ENCODE measurements at places on chromosomes 5 and 9.

- no peak for DNase-seq
Measured at GRCh38 chr5:57067597-57067924, 106.3 kb upstream of the GPBP1 start.

GRCh38 chr5:66708368-66708767 is 112.2 kb downstream of the MAST4 start:
- no peak for DNase-seq

GRCh38 chr9:117704024-117704575 is at the start of gene TLR4:
TLR4 (plus strand) TSS chr9:117704403; CDS start chr9:117704473, 70 bp downstream.
- peak; percentile 47 for DNase-seq

DNA sequence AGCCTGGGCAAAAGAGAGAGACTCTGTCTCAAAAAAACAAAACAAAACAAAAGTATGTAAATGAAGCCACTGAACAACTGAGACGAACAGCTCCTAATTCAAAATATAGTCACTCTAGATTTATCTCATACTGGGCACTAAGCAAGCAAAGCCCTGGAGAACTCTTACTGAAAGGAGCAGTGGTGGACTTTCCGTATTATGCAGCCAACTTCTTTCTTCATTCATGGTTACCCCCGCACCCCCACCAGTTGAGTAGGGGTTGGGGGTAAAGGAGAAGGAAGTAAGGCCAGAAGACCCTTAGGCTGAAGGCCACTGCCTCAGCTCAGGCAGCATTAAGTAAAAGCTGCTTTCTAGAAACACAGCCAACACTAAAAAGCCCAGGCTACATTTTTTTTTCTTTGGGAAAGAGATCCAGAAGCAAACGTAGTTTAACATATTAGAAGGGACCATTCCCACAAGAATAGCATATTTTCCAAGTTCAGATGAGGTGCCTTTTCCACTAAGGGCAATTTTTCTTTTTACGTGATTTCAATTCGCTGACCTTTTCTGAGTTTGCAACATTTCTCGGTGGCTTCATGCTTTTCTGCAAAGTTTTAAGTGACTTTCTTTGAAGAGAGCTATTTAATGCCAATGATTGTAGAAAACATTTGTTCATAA is 55.3 kb downstream of the MAPKAP1 start:
- peak; percentile 47 for DNase-seq

GRCh38 chr9:34001298-34001697 is 47.4 kb downstream of the UBAP2 start:
- DNase-seq: no peak

DNA sequence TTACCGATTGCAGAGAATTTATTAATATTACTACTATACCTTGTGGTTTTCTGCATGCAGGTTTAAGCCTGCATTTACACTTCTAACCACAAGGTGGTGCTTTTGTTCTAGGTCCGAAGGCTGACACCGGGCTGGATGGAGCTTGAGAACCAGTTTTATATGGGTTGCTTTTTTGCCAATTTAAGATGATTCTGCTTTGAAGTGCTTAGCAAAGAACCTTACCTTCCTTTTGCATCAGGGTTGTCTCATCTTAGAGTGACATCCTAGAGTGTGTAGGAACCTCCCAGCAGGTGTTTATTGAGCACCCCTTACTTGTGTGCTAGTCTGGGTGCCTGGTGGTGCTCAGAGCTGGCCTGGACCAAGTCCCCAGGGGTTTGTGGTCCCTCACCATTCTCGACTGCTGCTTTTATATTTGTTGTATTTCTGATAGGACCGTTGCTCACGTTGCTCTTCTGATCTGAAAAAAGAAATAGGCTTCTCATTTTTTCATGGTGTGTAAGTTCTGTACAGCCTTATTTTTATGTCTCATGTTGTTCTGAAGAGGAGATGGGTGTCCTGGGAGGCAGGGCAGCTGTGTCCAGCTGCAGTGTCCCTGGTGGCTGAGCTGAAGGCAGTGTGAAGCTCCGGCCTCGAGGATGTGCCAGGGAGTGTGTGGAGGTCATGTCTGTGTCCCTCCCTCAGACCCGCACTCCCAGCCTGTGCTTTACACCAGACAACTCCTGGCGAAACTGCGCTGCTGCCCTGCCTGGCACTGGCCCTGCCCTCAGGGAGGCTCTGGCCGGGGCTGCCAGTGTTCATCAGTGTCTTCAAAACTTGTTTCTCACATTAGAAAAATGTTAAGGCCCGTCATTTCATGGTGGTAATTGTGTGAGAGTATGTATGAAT is 54.3 kb downstream of the EHMT1 start:
- peak; percentile 47 for DNase-seq

- no peak for DNase-seq
Measured at GRCh38 chr5:177609076-177610059, 9.4 kb downstream of the B4GALT7 start.
